ENCODE measurements at places on chromosomes 1 and 21.

DNA sequence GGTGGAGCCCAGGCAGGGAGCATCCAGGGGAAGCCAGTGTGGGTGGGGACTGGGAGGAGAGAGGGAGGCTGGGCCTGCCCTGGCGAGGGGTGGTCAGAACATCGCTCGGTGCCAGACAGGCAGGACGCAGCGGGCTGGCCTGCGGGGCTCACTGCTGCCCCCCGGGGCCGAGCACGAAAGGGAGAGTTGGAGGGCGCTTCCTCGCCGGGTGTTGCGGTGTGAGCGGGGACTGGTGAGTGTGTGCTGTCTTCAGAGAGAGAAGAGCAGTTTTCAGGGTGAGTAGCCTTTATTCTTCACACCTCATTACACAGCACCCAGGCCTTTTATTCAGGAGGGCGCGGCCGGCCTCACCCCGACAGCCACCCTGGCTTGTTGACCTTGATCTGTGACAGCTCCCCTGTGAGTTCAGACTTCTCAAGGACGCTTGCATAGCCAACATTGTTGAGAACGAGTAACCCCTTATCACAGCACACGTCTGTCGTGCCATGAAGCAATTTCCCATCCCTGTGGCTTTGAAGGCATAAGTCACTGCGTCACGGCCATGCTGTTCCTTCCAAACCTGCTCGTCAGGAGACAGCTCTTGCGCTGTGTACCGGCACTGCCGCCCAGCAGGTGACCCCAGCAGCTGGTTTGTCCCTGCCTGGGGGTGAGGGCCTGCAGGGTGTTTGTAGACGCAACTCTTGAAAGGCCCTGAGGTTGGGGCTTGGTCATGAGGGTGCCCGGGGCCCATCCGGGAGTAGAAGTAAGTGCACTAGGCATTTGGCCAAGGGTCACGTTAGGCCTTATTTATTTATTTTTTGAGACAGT lies 54.6 kb downstream of the PRKCZ start:
- DNase-seq = no peak

GRCh38 chr1:43271186-43272118 lies 1.7 kb downstream of the TMEM125 start:
- no peak for DNase-seq

GRCh38 chr21:45330075-45330781 lies 42.5 kb upstream of the POFUT2 start:
- DNase-seq = no peak

DNA sequence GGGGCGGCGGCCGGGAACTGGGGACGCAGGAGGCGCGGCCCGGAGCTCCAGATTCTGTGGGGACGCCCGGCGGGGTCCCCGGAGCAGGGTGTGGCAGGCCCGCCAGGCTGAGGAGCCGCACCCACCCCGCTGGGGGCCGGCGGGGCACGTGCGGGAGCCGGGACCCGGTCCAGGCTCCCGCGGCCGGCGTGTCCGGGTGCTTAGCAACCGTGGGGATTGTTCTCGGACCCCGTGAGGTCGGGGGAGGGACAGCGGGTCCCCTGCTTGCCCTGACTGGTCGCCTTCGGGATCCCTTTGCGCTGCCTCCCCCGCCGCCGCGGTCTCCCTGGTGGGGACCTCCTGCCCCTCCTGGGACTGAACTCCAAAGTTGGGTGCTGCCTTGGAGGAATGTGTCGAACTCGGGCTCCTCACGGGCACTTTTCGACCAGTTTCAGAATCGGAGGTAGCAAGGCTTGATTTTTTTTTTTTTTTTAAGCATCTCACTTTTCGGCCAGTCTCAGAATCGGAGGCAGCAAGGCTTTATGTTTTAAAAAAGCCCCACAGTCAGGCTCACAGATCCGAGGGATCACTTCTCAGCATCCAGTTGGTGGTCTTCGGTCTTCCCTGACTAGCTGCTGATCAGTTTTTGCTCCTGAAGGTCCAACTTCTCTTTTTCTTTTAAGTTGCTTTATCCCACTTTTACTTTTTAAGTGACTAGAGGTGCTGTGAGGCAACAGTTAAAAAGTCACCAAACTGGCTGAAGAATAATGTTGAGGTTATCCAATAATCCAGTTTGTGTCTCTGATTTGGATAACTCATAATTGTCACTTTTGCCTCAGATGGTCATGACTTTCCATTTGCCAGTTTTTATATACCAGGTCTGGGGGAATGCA lies 648 bp downstream of the FAM76A start:
- no peak for DNase-seq

DNA sequence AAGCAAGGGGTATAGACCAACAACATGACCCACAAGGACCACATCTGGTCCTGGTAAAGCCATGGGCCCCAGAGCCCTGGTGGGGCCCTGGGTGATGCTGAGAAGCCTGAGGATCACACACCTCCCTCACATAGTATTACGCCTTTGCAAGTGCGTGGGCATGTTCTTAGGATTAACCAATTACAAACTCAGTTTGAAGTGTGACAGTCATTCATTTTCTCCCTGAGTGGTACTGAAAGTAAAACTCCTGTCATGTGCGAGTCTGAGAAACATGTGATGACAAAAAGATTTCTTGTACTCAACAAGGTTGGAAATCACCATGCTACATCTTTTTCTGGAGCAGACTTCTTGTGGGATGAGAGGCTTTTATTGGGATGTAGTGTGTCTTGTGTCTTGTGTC lies 315.3 kb upstream of the DUSP10 start:
- no peak for DNase-seq

- peak; percentile 83 for DNase-seq
Measured at GRCh38 chr1:58784758-58785441, 1.1 kb upstream of the JUN start.

DNA sequence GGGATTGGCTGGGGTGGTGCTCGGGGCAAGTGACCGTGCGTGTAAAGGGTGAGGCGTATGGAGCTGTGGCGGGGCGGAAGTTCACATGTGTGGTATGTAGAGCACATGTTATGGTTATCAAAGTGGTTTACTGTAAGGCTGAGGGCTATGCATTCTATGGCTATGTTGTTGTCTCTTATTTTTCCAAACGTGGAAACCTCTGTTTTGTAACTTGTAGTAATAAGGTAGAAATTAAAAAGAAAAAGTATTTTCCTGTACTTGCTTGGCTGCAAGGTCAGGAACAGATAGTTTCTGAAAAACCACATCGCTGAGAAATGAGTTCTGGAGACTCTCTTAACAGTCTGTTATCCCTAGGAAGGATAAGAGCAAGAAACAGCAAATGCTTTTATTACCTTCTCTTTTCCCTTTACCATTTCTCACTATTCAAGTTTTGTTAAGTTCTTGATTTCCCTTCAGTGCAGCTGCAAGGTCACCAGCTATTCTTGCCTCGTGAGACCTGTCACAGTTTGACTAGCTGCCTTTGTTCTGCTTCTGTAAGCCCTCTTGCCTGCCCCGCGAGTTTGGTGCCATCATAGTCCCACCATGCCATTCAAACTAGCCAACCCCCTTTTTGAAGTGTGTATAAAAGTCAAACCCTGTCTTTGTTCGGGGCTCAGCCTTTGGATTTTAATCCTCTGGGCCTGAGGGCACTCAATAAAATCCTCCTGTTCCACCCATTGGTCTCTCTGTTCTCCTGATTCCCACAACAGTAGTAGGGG lies 9.5 kb downstream of the RNU1-2 start:
- peak; percentile 68 for DNase-seq

GRCh38 chr1:114521396-114522263 lies 10.6 kb upstream of the TRIM33 start:
- no peak for DNase-seq

GRCh38 chr1:156148216-156148615 lies 5.2 kb upstream of the SEMA4A start:
- peak; percentile 42 for DNase-seq

- DNase-seq = no peak
Measured at GRCh38 chr1:174963529-174964125, 36.1 kb upstream of the CACYBP start.

DNA sequence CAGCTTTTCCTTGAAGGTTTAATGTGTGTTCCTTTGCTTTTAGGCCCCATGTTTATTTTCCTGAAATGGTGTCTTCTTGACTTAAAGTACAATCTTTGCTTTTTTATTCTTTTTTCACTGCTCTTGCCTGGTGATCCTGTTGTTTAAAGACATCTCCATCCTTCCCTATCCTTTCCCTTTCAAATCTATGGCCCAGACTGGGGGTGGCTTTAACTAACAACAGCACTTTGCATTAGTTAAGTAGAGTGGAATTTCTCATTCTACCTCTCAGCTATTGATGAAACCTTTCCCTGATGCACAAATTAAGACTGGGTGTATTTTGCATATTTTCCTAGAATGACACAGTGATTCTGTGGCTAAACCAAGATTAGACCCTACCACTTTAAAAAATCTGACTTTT lies 84.3 kb downstream of the ROR1 start:
- no peak for DNase-seq

- no peak for DNase-seq
Measured at GRCh38 chr1:158391099-158391498, 8.2 kb downstream of the OR10T2 start.

DNA sequence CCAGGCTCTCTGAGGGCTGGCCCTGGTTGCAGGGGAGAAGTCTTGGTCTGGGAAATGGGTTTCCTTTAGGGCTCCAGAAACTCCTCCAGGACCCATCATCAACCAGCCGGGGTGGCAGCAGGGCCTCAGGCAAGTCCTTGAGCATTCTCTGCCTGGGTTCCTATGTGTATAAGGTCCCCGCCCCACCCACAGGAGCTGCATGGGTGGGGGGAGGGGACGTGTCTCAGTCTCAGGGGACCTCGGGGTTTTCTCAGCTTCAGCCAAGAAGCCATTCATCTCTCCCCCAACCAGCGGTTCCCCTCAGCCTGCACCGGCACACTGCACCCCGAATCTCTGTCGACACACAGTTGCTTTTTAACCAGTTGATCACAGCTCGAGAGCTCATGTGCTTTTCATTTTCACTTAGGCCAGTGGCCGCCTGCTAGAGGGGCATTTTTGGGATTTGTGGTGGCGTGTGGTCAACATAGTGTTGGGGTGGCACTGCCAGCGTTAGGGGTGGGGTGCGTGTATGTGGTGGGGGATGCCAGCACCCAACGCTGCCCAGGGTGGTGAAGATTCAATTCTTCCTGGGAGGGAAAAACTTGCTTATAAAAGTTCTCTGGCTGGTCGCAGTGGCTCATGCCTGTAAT lies 6.5 kb downstream of the RUNX3 start:
- no peak for DNase-seq

DNA sequence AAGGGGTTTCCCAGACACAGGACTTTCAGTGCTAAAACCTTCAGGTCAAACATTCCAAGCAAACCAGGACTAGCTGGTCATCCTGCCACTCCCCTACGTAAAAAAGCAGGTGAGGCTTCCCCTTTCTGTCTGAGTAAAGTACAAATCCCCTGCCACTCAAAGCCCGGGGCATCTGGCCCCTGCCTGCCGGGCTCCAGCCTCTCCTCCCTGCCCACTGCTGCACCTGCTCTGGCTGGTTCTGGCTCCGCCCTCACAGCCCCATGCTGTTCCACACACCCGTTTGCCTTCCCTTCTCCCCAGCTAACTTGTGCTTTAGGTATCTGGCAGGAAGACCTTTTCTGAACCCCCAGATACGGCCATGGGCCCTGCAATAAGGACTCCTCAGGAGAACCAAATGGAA lies 23.3 kb upstream of the S100A7 start:
- no peak for DNase-seq

DNA sequence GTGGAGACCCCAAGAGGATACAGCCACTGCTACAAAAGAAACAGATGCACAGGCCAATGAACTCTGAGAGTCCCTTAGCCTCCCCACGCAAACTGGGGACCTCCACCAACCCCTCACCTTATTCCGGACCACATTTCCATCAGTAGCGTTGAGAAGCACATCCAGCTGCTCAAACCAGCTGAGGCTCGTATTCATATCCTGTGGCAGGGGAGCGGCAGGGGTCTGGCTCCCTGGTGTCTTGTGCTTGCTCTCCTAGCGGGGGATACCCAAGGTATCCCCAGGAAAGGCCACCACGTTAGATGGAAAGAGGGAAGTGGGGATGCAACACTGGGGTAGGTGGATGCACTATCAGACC lies 481 bp downstream of the CCDC163 start:
- no peak for DNase-seq

GRCh38 chr1:231390071-231390470 lies 32.0 kb downstream of the EGLN1 start:
- no peak for DNase-seq

DNA sequence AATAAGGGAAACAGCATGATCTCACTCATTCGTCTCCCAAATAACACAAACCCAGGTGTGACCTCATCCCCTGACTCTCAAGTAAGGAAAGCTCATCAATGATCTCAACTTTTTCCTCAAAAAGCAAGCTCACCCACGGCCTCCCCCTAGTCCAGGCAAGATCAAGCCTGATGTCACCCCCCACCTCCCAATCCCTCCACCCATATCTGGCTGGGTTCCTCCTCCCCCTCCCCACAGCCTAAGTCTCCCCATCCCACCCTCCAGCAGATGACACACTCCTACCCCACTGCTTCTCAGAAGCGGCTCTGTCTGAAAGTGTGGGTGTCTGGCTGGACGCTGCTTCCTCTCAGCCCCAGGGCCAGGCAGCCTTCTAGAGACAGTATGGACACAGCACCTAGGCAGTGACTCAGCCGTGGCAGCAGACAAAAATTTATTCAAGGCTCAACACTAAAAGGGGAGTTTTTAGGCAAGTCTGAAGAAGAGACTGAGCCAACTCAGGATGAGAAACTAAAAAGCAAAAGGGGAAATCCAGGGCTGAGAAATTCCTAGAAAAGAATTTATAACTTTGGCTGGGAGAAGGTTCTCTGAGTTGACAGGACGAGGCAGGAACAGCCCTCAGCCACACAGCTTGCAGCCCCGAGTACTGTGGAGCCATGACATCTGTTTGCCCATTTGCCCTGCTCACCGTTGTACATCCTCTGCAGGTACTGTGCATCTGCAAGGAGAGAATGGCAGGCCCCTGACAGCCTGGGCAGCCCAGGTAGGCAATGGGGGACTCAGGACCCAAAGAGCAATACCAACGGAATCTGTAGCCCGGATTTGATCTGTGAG lies 81.6 kb upstream of the LRRC8D start:
- DNase-seq = peak; percentile 67

- DNase-seq = no peak
Measured at GRCh38 chr1:201262963-201263608, 20.2 kb upstream of the PKP1 start.

DNA sequence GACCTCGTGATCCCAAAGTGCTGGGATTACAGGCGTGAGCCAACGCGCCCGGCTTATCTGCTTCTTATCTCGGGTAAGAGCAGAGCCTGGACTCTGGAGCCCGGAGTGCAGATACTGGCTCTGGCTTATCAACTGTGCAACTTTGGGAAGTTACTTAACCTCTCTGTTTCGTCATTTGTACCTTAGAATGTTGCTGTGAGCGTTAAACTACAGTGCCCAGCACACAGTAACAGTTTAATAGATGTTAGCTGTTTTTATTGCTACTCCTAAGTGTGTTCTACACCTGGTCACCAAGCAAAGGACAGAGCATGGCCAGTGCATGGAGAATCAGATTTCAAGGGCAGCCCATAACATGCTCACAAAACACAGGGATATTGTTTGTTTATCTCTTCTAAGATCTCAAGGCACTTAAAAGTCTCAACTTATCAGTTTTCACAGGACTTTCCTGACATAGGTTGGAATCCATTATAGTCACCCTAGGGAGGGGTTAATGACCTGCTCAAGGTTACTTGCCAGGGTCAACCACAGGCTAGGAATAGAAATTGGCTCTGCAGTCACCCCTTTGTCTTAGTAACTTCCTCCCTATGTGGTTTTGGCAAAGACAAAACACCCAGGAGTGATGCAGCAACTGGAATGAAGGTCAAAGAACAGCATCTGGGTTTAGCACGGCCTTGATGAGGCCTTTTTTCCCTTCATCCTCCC lies 22.5 kb upstream of the SRP9 start:
- DNase-seq = no peak

- peak; percentile 21 for DNase-seq
Measured at GRCh38 chr21:46061063-46061462, 36.8 kb upstream of the COL6A2 start.

Data from activated T-cell treated with anti-CD3 and anti-CD28 coated beads, Interleukin-2, amount 50 U/mL, for 24 hours (primary cell).